ENCODE measurements at places on chromosomes 3 and 15.
A peak's percentile ranks its signal among the peaks of the same experiment; 100 is the strongest.

DNA sequence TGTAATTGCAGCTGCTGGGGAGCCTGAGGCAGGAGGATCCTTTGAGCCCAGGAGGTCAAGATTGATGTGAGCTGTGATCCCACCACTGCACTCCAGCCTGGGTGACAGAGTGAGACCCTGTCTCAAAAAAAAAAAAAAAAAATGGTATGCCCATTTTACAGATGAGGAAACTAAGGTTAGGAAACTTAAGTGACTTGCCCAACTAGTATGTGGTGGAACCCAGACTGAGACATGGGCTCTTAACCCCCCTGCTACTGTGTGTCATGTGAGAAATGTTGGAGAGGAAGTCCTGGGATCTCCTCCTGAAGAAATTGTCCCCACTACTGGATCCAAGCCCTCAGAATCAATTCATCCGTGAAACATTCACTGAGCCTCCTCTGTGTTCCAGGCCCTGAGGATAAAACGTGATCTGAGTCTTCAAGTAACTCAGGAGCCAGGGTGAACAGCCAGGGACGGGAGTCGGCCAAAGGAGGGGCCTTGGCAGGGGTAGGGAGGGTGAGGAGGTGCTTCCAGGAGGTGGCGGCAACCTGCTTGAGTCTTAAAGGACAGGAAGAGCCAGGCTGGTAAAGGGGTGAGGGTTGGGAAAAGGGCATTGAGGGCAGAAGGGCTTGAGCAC is 19.6 kb upstream of the RNU6-1 start:
- no peak for DNase-seq

- DNase-seq, result no peak
Observed at GRCh38 chr15:39315206-39315850, 265.6 kb upstream of the THBS1 start.

- DNase-seq, result no peak
Observed at GRCh38 chr15:52289629-52290081, 5.9 kb downstream of the MYO5C start.

- no peak for DNase-seq
Observed at GRCh38 chr15:101017093-101017754, 98.1 kb downstream of the LRRK1 start.

DNA sequence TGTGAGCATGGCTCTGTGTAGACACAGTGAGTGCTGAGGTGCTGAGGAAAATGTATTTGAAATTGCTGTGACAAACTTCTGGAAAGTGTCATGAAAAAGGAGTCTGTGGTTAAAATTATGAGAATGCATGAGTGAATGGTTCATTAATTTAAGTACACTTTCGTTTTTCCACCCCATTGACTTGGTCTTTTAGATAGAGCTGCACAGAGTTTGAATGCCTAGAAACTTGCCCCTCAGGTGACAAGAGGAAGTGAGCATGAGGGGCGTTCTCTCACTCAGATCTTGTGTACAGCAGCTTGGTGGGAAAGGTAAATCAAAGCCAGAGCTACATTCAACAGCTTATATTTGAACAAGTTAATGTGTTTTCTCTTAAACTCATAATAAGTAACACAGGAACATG is 296.8 kb downstream of the WDR72 start:
- DNase-seq, result no peak

GRCh38 chr3:61876797-61877196 is 315.4 kb downstream of the PTPRG start:
- no peak for DNase-seq

DNA sequence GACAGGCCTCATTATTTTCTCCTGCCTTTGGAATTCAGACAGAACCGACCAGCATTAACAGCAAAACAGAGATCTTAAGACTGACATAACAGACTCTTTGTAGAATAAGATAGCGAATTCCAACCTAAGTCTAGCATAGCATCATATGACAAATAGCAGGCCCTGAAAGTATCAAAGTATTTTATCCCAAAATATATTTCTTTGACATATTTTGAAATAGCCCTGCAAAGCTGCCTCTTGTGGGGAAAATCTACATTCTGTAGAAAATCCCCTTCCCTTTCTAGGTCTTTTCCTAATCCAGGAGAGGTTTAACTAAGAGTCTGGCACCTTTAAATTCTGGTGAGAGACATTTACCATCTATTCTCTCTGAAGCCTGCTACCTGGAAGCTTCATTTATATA is 34.4 kb upstream of the STRIT1 start:
- no peak for DNase-seq

- DNase-seq, result peak; percentile 61
Observed at GRCh38 chr3:134197681-134198261, 52.9 kb downstream of the RYK start.

GRCh38 chr3:33544126-33544525 is 103.9 kb upstream of the UBP1 start:
- DNase-seq, result no peak

DNA sequence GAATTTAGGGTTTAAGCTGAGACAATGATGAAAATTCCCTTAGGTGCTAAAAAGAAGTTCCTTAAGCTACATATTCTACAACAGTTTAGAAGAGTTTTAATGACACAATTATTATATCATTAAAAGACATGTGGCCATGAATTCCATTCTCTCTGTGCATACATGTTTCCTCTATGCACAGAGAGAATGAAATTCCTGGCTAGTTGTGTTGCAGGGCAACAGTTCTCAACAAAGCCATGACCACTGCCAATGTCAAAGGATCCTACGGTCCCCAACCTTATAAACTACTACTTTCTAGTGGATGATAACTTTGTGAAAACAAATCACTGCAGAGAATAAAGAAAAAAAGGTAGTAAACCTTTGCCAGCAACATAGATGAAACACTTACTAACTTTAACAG is 122.7 kb downstream of the OTOL1 start:
- no peak for DNase-seq

DNA sequence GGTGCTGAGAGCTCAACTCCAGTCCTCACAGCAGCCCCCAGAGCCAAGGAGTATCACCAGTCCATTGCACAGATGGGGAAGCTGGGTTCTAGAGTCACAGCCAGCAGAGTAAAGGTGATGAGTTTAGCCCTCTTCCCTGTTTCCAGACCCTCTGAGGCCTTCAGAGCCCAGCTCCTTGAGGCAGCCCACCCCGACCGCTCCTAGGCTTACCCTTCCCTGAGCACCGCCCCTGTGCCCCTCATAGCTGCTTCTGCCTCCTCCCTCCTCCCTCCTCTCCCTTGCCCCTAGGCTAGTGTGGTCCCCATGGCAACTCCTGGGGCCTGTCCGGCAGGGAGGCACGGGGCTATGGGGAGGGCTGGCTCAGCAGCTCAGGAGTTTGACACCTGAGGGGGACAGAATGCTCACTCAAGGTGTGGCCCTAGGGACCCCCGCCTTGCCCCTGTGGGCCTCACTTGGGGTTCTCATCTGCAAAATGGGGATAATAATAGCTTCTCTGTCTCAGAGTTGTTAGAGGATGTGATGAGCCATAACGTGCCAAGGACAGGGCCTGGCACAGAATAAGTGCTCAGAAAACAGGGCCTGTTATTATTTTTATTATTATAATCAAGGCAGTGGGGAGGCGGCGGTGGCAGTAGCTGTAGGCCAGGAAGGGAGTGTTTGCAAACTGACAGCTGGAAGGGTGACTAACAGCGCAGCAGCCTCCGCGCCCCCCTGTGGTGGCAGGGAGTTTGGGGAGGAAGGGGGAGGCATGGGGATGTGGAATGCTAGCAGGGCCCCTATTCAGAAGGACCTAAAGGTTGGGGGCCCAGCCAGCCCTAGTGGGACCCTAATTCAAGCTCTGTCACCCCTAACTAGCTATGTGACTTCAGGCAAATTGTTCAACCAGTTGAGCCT is 11.5 kb downstream of the CSK start:
- peak; percentile 78 for DNase-seq

DNA sequence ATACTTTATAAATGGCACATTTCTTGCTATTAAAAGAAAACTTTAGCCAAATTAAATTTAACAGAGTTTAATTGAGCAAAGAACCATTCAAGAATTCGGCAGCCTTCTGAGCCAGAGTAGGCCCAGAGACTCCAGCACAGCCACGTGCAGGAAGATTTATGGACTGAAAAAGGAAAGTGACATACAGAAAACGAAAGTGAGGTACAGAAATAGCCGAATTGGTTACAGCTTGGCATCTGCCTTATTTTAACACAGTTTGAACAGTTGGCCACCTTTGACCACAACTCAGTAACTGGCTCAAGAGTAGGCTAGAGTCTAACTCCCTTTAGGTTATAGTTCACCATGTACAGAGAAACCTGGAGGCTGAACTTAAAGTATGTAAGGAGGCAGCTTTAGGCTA is 17.6 kb downstream of the CFAP44 start:
- DNase-seq, result no peak

DNA sequence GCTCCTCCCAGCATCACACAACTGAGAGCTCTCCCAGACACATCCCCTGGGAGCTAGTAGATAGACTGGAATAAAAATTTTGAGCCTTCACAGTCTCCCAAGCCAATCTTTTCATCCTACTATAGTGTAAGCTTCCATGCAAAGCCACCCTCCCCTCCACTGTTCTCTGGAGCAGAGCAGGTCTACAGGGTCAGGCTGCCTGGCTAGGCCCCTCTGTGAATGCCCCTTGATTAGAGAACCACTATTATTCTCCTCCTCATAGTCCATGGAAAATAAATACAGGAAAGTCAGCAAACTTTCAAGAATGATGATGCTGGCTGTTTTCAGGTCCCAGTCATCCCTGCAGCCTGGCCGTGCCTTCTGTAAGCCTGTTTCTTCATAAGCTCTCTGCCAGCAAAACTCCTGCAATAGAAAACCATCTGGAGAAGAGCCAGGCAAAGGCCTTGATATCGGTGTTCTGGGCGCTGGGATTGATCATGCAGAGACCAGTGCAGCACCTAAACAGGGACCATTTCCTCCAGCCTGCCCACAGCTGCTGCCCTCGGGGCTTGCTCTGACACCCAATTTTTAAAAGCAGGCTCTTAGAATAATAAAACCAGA is 51.7 kb downstream of the CRYGS start:
- no peak for DNase-seq

GRCh38 chr3:125168711-125169393 is 43.7 kb downstream of the SLC12A8 start:
- no peak for DNase-seq

GRCh38 chr3:50008931-50009330 is 69.0 kb downstream of the RBM6 start:
- no peak for DNase-seq

DNA sequence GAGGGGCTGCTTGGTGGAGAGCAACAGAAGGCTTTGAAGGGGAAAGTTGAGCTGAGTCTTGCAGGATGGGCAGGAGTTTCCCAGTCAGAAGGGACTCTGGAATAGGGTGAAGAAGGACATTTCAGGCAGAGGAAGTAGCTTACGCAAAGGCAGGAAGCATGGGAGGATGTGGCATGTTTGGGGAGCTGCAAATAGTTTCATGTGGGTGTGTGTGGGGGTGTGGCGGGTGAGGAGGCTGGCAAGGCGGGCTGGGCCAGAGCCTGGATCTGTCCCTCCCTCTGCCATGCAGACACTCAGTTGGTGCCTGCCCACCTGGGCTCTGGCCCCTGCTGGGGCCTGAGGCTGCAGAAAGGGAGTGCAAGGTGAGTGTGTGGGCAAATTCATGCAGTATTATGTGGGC is 10.4 kb downstream of the TEX264 start:
- peak; percentile 55 for DNase-seq

DNA sequence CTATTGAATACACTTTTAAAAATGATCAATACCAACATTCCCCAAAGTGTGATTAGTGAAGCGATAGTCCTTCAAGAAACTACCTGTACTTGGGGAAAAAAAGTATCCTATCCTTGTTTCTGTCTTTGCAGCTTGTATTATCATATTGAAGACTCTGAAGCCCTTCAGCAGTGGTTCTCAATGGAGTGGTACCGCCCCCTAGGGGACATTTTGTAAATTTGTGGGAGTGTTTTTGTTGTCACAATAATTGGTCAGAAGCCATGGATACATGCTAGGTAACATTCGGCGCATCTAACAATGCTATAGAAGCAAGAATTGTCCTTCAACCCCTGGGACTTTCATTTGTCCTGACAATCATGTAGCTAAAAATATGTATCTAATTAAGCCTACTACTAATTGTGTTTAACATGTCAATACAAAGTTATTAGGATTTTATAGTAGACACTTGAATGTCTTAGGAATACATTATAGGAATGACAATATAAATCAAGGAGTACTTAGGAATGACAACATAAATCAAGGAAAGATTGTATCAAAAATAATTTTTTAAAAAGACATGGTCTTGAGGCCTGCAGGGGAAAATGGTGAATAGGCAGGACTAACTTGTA is 53.7 kb downstream of the NMD3 start:
- peak; percentile 62 for DNase-seq

DNA sequence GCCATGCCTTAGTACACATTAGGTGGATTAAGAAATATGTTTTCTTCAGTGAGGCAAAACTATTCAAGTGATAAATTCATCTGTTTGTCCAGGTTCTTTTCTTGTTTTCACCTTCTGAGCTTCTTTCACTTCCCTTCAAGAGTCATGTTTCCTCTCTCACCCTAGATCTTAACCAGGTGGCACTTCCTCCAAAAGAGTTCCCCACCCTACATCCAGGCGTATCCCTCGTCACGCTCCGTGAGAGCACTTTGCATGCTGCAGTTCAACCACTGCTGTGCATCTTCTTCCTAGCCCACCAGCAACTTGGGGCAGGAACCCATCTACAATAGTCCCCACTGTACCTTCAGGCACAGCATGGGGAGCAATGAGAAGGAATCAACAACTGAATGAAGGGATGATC is 28.9 kb downstream of the OSBPL10 start:
- DNase-seq, result no peak

DNA sequence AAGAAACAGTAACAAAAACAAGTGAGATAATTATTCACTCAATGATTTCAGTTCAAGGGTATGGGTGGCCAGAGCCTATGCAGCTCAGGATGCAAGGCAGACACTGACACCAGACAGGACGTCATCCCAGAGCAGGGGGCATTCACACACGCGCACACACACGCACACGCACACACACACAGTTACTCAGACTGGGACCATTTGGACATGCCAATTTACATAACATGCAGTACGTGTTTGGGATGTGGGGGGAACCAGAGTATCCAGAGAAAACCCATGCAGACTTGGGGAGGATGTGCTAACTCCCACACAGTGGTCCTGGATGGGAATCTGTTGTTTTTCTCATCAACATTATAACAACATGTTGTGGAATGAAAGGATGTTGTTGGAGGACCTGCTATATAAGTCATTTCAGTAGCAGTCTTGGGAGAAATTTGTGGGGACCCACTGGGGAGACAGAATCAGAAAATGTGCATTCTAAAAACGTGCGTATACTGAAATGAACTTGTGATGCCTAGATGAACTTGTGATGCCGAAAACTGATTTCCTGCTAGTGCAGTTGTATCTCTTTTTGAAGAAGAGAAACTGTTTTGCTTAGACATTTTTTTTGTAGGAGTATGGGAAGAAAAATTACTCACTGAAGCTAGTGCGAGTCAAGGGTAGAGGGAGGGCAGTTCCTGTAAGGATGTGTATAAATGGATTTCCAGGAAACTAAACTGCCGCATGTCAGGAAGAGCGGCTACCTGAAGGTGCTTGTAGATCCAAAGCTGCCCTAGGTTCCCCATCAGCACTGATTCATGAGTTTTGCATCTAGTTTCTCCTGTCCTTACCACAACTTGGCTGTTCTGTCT is 25.2 kb downstream of the CD200 start:
- DNase-seq, result peak; percentile 41

- DNase-seq, result no peak
Observed at GRCh38 chr15:60772395-60773120, 293.6 kb upstream of the ICE2 start.

- no peak for DNase-seq
Observed at GRCh38 chr3:66673293-66673692, 172.5 kb upstream of the LRIG1 start.
